ENCODE measurements at places on chromosomes 1 and 21. TPM values are rescaled to one million over a fixed set of nuclear protein-coding genes. Genes with fewer than 3 reads are reported as not detected.

IPO9 gene
- total RNA-seq: 21.4 TPM

SLAMF8 gene
- 9.9 TPM for total RNA-seq

- no peak for DNase-seq
Measured at GRCh38 chr1:45230537-45230936, 24.1 kb upstream of the ZSWIM5 start.

DNA sequence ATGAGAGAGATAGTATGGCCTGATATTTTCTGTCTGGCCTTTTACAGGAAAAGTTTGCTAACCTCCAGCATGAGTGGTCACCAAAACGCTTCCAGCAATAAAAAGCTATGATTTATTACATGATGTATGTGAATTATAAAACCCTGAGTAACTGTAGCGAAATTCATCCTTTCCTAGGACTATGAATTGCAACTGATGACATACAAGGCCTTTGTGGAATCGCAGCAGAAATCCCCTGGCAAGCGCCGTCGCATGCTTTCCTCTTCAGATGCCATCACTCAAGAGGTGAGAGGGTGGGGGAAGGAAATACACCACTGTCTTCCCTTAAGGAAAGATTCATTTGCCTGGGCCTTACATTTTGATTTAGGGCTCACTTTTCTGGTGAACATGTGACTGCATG, 117.9 kb downstream of the MACF1 start:
- DNase-seq: no peak

DNA sequence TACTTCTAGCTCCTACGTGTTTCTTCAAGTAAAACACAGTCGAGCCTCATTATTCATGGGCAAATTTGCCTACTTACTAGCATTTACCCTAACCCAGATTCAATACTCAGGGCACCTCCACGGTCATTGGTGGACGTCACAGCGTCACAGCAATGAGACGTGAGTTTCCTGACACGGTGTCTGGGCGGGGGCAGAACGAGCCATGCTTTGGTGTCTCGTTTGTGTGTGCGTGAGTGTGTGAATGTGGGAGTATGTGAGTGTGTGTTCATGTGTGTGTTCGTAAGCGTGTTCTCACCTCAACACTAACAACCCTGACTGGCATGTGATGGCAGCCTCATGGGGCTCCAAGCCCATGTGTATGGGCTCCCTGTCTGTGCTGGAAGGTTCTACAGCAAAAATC, 17.5 kb upstream of the COL18A1 start:
- no peak for DNase-seq

- DNase-seq: no peak
Measured at GRCh38 chr1:29286194-29286767, 50.0 kb downstream of the PTPRU start.
